ENCODE measurements at places on chromosomes 7 and 10. TPM values are rescaled to one million over a fixed set of nuclear protein-coding genes. Genes with fewer than 3 reads are reported as not detected.
A peak's percentile ranks its signal among the peaks of the same experiment; 100 is the strongest.

SLC26A5 gene
- polyA plus RNA-seq = 0.07 TPM

ASB10 gene
- polyA plus RNA-seq = 14.3 TPM

PPP1R3A gene
- 39.0 TPM for polyA plus RNA-seq

SEMA3E gene
- 0.02 TPM for polyA plus RNA-seq

GSTO2 gene
- 0.43 TPM for polyA plus RNA-seq

- peak; percentile 68 for DNase-seq
These were observed at the start of gene COL26A1 for GRCh38 chr7:101362334-101363195. TSS of gene COL26A1 (plus strand) at chr7:101362875. CDS start at chr7:101363033, 158 bp downstream.

DNA sequence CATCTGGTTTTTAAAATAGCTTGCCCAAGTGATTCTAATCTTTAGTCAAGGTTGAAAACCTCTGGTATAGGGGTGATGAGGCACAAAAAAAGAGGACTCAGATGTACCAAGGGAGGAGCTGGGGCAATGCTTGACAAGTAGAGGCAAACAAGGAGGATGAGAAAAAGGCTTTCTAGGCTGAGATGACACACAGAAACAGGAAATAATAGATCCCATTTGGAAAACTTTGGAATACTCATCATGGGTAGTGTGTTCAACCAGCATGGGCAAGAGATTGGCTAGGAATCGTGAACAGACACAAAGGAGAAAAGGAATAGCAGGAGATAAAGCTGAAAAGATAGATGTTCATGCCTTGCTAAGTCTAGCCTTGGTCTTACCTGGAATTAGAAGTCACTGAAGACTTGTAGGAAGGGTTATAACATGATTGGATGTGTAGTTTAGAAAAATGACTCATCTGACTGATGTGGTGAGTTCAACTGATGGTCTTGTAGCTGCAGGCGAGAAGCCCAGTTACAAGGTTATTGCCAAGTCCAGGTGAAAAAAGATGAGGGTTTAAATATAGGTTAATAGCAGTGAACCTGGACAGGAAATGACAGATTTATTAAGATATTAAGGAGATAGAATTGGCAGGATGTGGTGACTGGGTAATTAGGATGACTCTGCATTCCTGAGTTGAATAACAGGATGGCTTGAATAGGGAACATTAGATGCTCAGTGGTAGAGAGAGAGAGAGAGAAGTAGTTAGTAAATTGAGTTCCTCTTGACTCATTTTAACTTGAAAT is 214.0 kb upstream of the LRGUK start:
- no peak for DNase-seq

- no peak for DNase-seq
These were observed 913.9 kb upstream of the AUTS2 start for GRCh38 chr7:68684246-68684839.

DNA sequence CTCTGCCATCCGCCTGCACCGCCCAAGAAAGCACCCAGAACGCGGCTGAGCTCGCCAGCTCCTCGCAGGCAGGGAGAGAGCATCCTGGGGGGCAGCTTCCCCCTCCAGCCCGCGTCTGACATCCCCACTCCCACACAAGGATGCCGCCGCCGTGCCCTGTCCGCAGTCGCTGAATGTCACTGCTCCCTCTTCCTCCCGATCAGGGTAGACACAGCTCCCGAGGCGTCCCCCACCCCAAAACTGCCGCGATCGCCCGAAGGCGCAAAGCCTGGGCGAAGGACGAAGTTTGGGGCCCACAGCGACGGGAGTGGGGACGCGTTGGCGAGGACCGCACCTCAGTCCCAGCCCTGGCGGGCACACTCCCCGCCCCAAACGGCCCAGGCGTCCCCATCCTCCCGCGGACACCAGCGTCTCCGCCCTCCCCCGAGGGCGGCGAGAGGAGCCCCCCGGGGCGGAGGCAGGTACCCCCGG is 1.5 kb upstream of the KAT6B start:
- DNase-seq = peak; percentile 82

GRCh38 chr10:103679096-103679790 is 176.1 kb downstream of the SH3PXD2A start:
- DNase-seq = peak; percentile 39

- no peak for DNase-seq
These were observed 109.6 kb downstream of the ACTR3B start for GRCh38 chr7:152869041-152869676.

DNA sequence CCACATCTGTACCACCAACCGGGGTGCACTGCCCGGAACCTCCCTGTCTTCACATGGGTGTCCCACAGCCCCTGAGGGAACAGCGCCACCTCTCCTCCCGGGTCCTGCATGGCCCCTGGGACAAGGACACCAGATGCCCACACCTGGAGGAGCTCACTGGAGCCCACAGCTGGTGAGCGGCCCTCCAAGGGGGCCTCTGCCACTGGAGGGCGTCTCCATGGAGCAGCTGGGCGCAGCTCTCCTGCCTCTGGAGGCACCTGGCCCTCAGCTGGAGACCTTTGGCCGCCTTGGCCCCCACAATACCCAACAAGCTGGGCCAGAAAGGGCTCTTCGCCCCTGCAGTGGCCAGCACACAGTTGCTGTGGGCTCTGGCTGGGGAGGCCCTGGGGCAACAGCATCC is 7.3 kb upstream of the NKX6-2 start:
- DNase-seq = no peak

DNA sequence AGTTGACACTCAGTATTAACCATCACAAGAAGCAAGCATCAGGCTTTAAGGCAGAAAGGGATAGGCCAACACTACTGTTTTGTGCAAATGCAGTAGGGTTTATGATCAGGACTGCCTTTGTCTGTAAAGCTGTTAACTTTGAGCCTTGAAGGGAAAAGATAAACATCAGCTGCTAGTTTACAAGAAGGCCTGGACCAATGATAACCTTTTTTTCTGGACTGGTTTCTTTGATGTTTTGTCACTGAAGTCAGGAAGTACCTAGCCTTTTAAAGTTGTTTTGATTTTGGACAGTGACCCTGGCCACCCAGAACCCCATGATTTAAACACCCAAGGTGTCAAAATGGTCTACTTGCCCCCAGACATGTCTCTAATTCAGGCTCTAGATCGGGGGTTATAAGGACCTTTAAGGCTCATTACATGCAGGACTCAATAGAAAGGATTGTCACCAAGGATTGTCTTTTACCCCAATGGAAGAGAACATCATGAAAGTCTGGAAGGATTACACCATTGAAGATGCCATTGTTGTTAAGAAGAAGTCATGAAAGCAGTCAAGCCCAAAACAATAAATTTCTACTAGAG is 50.1 kb downstream of the CROT start:
- DNase-seq = no peak

DNA sequence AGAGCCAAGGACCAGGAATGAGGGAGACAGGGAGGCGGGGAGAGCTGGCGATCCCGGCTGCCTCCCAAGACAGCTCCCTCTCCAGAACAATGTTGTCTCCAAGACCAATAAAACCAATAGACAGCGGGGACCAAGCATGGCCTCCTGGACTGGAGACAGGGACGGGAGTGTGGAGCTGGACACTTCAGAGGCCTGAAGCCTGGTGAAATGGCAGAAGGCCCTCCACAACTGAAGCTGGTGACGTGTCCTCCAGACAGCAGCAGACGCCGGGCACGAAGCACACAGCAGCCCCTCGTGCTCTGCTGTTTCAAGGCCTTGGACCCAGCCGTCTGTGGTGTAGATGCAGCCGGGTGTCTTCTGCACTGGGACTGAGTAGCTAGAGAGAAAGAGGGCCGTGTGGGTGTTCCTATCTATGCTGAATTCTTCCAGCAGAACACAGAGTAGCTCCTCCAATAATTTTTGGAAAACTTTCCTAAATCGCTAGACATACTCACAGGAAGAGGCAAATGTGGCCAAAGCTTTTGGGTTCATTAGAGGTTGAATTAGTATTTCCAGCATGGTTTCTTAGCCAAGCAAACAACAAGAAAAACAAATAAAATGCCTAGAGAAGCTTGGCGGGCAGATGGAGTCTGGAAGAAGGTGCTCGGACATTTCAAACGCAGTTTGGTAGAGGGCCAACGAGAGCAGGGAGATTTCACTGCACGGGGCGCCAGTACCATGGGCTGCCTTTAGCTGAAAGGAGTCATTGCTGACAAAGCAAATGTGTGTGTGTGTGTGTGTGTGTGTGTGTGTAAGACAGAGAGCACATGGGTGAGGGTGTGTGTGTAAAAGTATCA is 570.4 kb downstream of the TCERG1L start:
- no peak for DNase-seq

GRCh38 chr10:32326119-32326518 is 20.8 kb downstream of the EPC1 start:
- DNase-seq = no peak

DNA sequence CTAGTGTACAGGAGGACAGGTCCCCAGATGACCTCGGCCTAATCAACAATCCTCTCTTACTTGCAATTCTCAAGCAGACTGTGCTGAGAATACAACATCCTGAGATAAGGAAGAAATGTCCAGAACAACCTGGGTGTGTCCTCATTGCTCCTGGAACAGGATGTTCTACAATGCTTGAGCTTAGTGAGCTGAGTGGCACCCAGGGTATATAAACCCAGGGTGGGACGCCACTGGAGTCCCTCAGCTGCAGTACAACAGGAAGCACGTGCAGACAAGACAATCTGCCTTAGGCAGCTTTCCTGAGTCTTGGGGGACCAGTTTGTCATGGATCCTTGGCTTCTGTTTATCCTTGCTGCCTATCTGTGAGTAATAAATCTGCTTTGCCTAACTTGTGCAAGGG is 27.7 kb upstream of the SLC25A13 start:
- no peak for DNase-seq

DNA sequence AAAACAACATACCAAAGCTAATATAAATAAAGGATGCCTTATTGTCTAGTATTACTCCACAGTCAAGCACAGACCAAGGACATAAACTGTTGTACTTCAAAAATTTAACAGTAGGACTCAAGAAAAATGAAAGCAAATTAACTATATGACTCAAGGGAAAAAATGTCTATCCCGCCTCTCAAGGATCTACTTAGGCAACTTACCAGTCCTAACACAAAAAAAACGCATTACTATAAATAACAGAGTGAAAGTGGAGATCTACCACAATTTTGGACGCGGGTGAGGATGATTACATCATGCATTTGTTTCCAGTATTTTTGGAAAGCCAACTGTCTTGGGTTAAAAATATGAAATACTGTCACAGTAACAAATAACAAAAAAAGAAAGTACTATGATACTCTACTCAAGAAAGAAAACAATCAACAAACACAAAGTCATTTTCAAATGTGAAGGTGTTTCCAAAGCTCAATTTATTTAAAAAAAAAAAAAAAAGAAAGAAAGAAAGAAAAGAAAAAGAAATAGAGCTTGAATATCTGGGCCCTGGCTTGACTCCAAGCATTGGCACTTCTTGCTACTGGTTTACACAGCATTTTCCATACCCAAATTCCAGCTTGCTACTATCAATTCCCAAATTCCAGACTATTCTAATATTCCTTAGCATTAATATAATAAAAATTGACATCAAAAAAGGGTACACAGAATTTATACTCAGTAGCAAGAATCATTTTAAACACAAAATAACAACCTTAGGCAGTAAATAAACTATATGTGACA is 99.4 kb downstream of the RSU1 start:
- DNase-seq = peak; percentile 24

GRCh38 chr10:71131096-71131495 is 81.3 kb upstream of the UNC5B start:
- no peak for DNase-seq

GRCh38 chr7:96177353-96177752 is 144.5 kb downstream of the SLC25A13 start:
- DNase-seq = no peak

GRCh38 chr10:105964009-105964408 is 1200.5 kb downstream of the SORCS1 start:
- DNase-seq = no peak

- peak; percentile 66 for DNase-seq
These were observed 52.8 kb downstream of the PWWP2B start for GRCh38 chr10:132449811-132450181.

GRCh38 chr10:122864194-122864592 is 15.2 kb downstream of the FAM24B start:
- DNase-seq = no peak

GRCh38 chr7:13111230-13111629 is 423.8 kb downstream of the ARL4A start:
- DNase-seq = no peak

GRCh38 chr7:142774826-142775225 is 4.1 kb downstream of the PRSS2 start:
- DNase-seq = no peak

DNA sequence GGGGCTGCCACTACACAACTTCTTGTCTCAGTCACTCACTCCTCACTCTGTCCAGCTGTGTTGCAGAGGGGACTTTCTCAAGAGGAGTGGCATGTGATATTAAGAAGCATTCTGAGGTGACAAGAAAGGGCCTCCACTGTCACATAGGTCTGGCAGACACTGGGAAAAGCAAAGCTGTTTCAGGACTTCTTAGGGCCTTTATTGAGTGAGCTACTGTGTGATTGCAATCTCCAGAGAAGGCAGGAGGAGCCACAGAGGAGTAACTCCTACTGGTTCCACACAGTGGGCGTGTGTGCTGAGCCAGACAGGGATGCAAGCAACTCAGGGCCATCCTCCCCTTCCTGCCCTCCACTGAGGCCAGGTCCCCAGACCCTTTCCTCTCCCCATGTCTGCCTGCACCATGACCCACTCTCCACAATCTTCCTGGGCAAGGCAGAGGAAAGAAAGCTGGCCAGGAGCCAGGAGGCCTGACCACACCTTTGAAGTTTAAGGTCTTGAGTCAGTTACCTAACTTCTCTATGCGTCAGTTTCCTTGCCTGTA is 262.0 kb upstream of the ZMIZ1 start:
- no peak for DNase-seq

GRCh38 chr10:70537398-70538194 is 59.0 kb downstream of the PALD1 start:
- no peak for DNase-seq

GRCh38 chr7:27756298-27756697 is 16.3 kb downstream of the TAX1BP1 start:
- DNase-seq = no peak

Data from right cardiac atrium (tissue), 5 donors.